ENCODE measurements at places on chromosomes 7 and 10. TPM values are rescaled to one million over a fixed set of nuclear protein-coding genes. Genes with fewer than 3 reads are reported as not detected.

Gene LIPM
- not detected for polyA plus RNA-seq

Gene MCM10
- polyA plus RNA-seq = 3.9 TPM

Gene ASZ1
- not detected for polyA plus RNA-seq

Gene UCMA
- 0.95 TPM for polyA plus RNA-seq

Gene ERV3-1
- 19.9 TPM for polyA plus RNA-seq

Gene OPN1SW
- polyA plus RNA-seq = 2.0 TPM

- DNase-seq = no peak
Observed at GRCh38 chr7:32069116-32069650, 1.0 kb downstream of the PDE1C start.

DNA sequence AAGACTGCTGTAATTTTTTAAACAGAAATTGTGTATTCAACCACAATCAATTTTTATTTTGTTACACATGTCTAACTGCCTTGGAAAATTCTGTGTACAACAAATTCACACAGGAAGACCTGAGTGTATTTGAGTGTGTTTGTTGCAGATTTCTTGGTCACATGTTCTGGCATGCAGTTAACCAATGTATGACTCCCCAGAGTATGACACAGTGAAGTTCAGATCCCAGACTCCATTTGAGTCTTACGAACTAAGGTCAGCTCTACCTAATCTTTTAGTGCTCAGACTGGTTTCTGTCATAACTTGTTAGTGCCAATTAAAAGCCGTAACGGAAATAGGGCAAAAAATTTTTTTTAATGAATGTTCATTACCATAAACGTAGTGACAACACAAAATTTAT, 5.8 kb downstream of the GNAI1 start:
- no peak for DNase-seq

GRCh38 chr7:134845461-134845860, 66.0 kb downstream of the CALD1 start:
- DNase-seq = no peak
